ENCODE measurements at places on chromosomes 11 and 22. TPM values are rescaled to one million over a fixed set of nuclear protein-coding genes. Genes with fewer than 3 reads are reported as not detected.
A peak's percentile ranks its signal among the peaks of the same experiment; 100 is the strongest.

SFI1 gene
- 67.3 TPM for total RNA-seq

KRTAP5-6 gene
- not detected for total RNA-seq

PGR gene
- total RNA-seq: not detected

AQP11 gene
- 2.1 TPM for total RNA-seq

OR52A1 gene
- not detected for total RNA-seq

C11orf86 gene
- total RNA-seq: not detected

SYCE3 gene
- total RNA-seq: not detected

OR8D4 gene
- total RNA-seq: not detected

GRCh38 chr22:22619765-22620414 lies 24.5 kb upstream of the GGTLC2 start:
- no peak for DNase-seq

- no peak for DNase-seq
Measured at GRCh38 chr11:17563231-17563646, 16.2 kb downstream of the OTOG start.

DNA sequence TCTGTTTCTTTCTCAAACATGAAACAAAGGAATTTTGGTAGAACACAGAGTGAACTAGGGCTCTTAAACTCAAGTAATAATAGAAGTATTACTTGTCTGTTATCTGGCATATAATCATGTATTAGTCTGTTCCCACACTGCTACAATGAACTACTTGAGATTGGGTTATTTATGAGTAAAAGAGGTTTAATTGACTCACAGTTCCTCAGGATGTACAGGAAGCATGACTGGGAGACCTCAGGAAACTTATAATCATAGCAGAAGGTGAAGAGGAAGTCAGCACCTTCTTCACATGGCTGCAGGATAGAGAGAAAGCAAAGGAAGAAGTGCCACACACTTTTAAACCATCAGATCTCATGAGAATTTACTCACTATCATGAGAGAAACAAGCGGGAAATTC lies 273.4 kb downstream of the ETS1 start:
- DNase-seq: no peak

- DNase-seq: no peak
Measured at GRCh38 chr11:48164836-48165235, 51.8 kb upstream of the OR4B1 start.

DNA sequence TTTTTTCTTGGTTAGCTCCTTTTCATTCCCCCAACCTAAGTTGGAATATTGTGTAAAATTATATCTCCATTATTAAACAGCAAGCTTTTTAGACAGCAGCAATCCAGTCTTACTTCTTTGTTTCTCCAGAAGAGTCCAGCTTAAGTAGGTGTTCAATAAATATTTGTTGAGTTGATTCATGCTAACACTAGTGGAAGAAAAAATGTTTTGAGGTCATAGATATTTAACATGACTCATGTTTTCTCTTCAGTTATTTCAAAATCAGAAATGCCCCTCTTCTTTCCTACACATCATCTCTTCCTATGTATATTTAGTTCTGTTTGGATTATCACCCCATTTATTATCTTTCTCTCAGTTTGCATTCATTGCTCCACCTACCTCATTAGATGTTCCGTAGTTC lies 20.3 kb downstream of the CCDC83 start:
- DNase-seq: no peak

GRCh38 chr11:11937957-11938356 lies 70.5 kb downstream of the DKK3 start:
- DNase-seq: no peak

- DNase-seq: no peak
Measured at GRCh38 chr11:98227278-98227677, 793.5 kb upstream of the CNTN5 start.

DNA sequence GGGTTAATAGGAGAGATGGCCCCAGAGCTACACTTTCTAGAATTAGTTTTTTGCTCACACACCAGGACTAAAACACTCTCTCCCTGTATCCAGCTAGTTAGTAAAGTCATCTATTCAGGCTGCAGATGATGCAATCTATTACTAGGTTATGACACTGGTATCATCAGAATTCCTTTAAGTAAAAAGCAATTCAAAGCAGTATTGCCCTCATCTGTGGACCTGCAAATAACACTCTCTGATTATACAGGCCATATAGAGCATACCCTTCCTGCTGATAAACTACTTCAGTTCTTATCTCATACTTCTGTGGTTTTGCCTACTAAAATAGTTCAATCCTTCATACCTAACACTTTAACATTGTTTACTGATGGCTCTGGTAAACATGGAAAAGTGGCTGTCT lies 13.5 kb upstream of the MTMR2 start:
- no peak for DNase-seq

- DNase-seq: no peak
Measured at GRCh38 chr11:77396911-77397310, 77.0 kb downstream of the PAK1 start.

DNA sequence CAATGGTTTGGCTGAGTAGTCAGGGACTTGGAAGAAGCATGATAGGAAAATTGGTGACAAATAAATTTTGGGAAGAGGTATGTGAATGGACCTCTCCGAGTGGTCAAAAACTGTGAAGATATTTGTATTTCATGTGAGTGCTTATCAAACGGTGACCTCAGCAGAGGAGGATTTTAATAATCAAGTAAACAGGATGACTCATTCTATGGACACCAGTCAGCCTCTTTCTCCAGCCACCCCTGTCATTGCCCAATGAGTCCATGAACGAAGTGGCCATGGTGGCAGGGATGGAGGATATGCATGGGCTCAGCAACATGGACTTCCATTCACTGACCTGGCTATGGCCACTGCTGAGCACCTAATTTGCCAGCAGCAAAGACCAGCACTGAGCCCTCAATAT lies 21.2 kb downstream of the MS4A4E start:
- DNase-seq: no peak

DNA sequence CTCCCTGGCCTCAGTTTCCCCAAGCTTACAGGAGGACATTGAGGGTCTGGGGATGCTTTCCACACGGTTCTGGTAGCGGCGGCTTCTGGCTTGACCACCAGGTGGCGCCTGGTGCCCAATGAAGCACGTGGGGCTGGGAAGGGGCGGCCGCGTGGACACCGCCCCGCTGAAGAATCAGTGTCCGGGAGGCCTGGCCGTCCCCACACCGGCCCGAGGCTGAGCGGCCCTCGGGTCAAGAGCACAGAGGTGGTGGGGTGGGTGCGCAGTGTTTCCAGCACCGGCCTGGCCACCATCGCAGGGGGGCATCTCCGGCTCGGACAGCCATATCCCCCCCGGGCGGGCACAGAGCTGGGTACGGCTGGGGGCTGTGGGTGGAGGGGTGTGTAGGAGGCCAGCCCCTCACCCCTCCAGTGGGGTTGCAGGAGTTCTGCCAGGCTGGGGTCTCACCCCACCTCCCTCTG lies 27.8 kb upstream of the PPARA start:
- peak; percentile 84 for DNase-seq

DNA sequence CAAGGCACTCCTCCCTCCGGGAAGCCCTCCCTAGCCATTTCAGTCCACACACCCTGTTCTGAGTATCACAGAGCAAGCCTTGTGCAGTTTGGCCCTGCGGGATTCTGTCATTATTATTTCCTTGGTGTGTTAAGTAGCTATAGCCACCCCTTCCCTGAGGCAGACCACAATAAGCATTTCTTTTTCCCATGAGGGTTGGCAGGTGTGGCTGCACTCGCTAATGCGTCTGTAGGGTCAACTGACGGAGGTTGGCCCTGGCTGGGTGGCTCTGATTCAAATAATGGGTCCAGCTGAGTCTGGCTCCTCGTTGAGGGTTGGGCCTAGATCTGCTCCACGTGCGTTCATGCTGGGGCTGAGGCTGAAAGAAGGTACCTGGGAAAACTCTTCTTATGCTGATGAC lies 5.1 kb downstream of the F2 start:
- DNase-seq: no peak

DNA sequence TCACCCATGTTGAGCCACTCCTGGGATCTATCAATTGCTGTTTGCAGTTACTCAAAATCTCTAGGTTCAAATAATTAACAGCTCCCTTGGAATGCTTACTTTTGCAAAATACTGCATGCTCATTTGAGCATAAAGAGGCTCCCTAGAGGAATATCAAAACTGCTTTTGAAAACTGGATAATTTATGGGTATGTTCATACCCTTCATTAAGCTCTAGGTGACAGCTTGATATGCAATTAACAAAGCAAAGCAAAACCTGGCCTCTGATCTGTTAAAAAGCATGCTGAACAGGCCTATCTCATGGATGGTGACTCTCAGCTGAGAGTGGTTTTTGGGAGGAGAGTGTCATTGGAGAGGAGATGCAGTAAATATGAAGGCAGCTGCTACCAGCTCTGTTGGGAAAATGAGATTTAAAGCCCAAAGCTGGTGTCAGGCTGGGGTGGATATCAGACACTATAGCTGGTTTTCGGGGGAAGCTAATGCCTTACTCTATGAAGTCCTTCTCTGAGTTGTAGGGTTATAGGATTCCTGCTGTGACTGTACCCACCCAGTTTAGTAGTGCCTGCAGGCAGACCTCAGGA lies 110.9 kb downstream of the RASSF10 start:
- no peak for DNase-seq

GRCh38 chr22:48585916-48586798 lies 1241.5 kb downstream of the BRD1 start:
- no peak for DNase-seq

DNA sequence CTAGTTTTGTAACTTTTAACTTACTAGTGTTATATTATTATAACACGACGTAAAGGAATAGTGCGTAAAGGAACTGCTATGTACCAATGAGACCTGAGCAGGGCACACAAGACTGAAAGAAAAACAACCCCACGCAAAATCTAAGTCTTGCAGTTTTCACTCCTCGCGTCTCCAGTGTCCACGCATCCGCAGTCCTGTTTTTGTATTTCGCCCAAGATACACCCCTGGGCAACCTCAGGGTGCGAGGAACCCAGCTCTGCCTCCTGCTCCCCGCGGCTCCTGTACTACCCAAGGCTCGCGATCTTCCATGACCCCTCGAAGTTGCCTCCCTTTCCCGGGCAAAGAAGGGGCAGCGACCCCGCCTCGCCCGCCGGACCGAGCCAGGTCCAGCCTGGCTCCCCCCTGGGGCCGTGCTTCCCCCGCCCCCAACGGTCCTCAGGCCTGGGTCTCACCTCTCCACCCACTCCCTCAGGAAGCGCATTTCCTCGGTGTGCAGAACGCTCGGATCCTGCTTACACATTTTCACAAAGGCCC lies 393 bp downstream of the ST13 start:
- DNase-seq: no peak

DNA sequence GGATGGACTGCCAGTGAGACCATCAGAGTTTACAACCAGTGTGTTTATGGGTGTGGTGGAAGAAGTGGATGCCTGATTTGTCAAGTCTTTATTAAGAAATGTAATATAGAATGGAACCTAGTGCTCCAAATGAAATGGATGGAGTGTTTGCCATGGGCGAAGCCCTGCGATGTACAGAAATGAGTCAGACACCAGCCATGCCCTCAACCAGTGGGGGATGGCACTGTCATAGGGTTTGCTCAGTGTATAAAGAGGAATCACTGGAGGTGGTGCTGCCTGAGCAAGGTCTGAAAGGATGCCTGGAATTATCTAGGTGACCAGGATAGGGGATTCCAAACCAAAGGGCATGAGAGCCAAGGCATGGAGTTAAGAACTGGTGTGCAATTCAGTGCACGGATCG lies 120.9 kb upstream of the MTNR1B start:
- DNase-seq: no peak

DNA sequence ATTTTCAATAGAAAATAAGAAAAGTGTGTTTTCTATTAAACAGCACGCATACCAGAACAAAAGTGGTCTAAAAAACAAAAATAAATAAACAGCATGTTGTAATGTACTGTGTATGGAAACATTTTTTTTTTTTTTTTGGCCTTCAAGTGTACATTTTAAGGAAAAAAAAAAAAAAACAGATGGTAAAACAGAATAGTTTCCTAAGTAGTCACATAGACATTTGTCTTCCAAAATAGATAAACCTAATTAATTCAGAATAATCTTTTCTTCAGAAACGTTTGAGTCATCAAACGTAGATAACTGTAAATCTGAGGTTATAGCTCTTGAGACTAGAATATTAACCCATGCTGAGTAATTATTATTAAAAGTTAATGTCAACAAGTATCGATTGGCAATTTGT lies 396 bp upstream of the CFAP300 start:
- DNase-seq: no peak

DNA sequence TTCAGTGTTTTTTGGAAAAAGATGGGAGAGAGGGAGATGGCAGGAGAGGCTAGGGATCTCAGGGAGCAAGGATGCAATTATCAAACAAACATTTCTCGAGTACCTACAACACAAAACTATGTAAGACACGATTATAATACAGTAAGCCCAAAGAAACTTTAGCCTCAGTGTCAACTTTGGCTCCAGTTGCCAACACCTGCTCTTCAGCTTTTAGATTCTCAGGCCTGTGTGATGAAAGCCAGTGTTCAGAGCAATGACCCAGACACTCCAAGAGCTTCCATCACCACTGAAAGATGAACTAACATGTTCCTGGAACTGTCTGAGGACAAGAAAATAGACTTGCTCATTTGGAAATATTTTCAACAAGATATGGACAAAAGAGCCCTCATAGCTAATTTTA lies 31.4 kb upstream of the CEP295 start:
- no peak for DNase-seq

- DNase-seq: peak; percentile 56
Measured at GRCh38 chr11:107590460-107591377, at the start of gene ELMOD1. Gene ELMOD1, plus strand, starts transcription at chr11:107591147. Its CDS starts 27,043 bp downstream, at chr11:107618190.

GRCh38 chr22:23293720-23294119 lies 113.4 kb downstream of the BCR start:
- no peak for DNase-seq

DNA sequence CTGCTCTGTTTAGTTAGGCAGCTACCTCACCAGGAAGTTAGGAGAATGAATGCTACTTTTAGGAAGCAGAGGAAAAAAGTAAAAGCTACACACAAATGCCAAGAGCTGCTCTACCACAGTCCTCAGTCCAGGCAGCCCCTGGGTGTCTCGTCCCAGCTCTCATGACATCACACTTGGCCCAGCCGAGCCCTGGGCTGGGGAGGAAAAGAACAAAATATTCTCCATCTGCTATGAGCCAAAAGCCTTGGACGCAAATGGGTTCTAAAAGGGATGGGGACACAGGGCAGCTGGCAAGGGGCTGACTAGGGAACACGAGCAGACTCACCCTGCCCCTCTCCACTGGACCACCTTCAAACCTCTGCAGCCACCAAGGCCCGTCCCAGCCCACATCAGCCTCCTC lies 26.1 kb downstream of the TMEM184B start:
- DNase-seq: no peak

- DNase-seq: no peak
Measured at GRCh38 chr11:64568041-64568571, 22.9 kb upstream of the SLC22A12 start.

GRCh38 chr11:118938491-118939403 lies 13.0 kb upstream of the BCL9L start:
- no peak for DNase-seq

- DNase-seq: no peak
Measured at GRCh38 chr11:112525844-112526590, 265.4 kb upstream of the PLET1 start.

DNA sequence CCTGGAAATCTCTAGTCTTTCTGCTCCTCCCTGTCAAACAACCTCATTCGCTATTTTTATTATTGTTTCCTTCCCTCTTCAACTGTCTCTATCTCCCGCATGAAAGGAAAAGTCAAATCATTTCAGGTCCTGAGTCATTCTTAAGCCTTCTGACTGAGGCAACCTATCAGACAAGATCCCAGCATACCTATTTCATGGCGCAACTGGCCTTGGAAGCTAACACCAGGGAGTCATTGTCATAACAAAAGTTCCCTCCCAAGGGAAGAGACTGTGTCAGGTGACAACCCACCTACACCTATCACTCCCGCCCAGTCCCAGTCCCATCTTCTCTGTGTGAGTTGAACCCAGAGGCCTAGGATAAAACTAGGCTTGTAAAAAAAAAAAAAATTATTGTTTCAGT lies 10.2 kb upstream of the ARHGAP42 start:
- no peak for DNase-seq

All from neural crest cell (in vitro differentiated cells).